Upper lobe of right lung (tissue), 1 donor: ENCODE measurements at places on chromosomes 4 and X. TPM values are rescaled to one million over a fixed set of nuclear protein-coding genes. Genes with fewer than 3 reads are reported as not detected.

GRCh38 chr4:116469582-116469981 is 615.8 kb downstream of the TRAM1L1 start:
- DNase-seq = no peak

DNA sequence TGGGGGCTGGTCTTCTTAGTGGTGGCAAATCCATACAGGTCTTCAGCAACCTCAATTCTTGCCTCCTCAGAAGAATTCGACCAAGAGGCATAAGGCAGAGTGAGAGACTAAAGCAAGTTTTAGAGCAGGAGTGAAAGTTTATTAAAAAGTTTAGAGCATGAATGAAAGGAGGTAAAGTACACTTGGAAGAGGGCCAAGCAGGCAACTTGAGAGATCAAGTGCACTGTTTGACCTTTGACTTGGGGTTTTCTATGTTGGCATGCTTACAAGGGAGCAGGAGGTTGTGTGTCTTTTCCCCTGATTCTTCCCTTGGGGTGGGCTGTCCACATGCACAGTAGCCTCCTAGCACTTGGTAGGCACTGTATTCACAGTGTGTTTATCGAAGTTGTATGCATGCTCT is 91.2 kb downstream of the CPE start:
- DNase-seq = no peak

- no peak for DNase-seq
These were observed 160.3 kb upstream of the RASGEF1B start for GRCh38 chr4:81631958-81632441.

DNA sequence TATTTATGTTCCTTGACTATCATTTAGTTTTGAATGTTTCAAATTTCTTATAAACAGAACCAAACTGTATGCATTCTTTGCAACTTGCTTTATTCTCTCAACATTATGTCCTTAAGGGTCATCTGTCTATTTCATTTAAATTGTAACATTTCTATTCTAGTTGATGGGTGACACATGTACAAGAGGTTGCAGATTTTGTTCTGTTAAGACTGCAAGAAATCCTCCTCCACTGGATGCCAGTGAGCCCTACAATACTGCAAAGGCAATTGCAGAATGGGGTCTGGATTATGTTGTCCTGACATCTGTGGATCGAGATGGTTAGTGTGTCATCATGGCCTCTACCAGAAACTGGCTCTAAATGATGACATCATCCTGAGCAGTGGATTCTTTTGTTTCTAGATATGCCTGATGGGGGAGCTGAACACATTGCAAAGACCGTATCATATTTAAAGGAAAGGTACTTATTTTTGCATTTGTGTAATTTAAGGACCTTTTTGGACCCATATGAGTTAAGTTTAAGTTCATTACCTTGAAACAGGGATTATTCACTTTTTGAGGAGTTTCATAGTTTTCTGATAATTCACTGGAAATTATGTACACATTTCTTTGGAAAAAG is 6.1 kb downstream of the LIAS start:
- DNase-seq = no peak

DNA sequence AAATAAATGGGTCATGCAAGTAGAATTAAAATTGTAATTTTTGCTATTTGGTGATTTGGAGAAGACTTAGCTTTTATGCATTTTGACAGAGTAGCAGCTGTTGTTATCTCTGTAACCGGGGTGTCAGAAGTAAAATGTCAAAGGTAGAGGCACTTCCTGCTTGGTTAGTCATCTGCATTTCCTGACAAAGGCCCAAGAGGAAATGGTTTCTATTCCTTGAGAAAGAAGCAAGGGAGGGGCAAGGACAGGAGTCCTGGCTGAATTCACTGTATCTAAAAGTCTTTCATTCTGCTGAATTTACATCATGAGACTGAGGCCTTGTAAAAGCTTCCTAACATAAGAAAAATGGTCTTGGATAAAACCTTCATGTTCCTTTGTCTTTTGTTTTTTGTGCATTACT is 550.9 kb upstream of the BOD1L1 start:
- no peak for DNase-seq

DNA sequence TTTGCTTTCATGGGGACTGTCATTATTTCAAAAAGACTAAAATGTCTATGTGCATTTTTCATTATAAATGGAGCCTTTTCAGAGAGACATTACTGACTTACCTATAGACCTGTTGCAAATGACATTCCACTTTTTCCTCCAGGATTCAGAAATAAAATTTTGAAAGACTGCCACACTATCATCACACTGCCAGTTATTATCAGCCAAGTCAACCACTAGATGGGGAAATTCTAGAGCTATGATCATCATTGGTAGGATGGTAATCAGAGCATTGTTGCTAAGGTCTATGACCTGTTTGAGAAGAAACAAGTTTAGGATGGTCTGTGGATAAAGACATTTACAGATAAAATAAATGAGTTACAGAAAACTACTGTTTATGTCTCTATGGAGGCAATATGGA is 22.5 kb downstream of the LRRC66 start:
- DNase-seq = no peak

DNA sequence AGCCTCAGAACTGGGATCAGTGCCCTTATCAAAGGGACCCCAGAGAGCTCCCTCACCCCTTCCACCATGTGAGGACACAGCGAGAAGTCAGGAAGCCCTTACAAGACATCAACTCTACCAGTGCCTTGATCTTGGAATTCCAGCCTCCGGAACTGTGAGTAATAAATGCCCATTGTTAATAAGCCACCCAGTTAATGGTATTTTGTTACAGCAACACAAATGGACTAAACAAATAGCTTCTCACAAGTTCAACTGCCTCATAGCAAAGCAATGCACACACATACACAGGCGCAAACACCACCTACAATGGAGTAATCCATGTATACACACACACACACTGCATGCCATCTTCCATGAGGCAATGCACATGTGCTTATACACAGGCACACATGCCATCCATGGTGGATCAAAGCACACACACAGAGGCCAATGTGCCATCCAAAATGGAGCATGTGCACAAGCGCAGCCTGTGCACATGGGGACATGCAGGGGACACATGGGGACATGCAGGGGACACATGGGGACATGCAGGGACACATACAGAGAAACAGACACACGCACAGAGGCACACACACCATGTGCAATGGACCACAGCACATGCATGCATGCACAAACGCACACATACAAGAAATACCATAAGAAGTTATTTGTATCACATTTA is 137.6 kb upstream of the TBL1X start:
- no peak for DNase-seq

- DNase-seq = peak; percentile 93
These were observed 210 bp upstream of the SMIM10L2A start for GRCh38 chrX:135421537-135421931.

DNA sequence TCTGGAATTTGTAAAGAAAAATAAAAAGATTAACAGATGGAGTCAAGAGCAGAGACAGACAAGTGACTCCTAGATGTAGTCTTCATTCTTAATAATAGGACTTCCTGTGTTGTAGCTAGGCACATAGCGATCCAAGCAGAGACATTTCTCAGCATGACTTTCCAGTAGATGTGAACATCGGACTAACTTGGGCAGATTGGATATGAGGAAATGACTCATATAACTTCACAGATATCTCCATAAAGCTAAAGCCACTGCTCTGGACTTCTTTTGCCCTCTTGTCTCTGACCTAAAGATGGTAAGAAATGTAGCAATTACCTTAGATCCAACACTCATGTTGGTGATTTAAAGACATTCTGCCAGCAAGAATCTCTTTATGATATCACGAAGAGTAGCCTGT is 131.7 kb downstream of the EPHA5 start:
- no peak for DNase-seq

DNA sequence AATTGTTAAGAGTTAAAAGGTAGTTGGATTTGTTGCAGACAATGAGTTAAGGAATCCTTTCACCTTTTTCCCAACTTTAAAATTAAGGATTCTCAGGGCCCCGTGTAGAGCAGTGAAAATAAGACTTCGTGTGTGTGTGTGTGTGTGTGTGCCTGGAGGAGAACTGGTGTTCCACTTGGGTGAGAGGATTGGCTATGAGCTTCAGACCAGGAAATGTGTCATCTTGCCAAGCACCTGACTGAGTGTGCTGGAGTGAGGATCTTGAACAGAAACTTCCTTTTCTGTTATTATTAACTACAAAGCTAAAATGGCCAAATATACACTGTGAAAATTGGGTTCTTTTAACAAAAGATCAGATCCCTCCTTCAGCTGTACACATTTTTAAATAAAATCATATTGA is 113.1 kb upstream of the VCX2 start:
- no peak for DNase-seq

- no peak for DNase-seq
These were observed 105.6 kb upstream of the SMIM31 start for GRCh38 chr4:164648151-164648848.

DNA sequence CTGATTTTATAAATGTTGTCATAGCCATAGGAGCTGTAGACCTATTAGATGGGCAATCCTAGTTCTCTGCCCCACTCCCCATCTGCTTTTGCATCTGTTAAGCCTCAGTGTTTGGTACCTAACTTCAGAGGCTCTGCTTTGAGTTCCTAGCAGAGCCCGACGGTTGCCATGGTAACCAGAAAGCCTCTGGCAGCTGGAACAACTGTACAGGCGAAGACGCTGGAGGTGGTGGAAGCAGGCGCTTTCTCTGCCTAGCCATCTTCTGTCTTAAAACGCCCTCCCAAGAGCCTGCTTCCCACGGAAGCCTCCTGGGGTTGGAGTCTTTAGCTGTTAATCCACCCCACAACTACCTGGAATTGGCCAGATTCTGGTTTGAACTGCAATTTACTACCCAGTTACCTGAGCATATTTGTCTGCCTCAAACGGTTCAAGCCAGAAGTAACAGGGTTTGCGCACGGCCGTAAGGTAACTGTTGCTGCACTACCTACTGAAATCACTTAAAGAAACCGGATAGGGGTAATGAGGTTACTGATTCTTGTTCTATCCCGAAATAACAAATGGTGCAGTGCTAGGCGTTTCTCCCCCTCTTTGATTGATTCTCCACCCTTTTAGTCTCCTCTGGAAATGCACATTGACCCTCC is 1.0 kb upstream of the GABRG1 start:
- DNase-seq = peak; percentile 22

GRCh38 chrX:70423936-70424675 is 992 bp downstream of the GDPD2 start:
- no peak for DNase-seq

- no peak for DNase-seq
These were observed 138.9 kb upstream of the INPP4B start for GRCh38 chr4:142984871-142985585.

GRCh38 chr4:48970471-48970921 is 15.6 kb upstream of the CWH43 start:
- no peak for DNase-seq

DNA sequence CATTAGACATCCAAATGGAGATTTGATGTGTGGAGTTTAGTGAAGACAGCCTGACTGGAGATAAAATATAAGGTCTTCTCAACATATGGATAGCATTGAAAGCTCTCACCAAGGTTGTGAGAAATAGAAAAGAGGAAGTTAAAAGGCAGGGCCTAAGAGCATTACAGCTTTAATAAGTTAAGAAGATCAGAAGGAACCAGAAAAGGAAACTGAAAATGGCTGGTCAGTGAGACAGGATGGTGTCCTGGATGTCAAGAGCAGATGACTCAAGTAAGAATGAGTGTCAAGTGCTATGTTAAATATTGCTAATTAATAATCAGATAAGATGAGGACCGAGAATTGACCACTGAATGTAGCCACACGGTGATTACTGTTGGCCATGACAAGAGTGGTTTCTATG is 642.9 kb downstream of the STPG2 start:
- DNase-seq = no peak

DNA sequence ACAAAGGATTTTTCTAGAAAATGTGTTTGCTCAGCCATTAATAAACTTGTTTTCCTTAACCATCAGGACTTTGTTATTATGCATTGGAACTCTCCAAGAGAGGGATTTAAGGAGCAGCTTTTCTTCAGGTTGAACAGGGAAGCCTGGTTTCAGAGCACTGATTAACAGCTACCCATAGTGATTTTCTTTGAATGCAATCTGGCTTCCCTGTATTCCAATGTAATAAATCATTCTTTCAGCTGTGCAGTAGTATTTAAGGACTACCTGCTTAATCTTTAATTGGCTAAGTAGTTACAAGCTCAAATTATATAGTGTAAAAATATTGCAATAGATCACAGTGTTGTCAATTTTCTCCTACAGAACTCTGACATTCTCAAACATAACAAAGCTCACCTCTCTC is 77.5 kb downstream of the TMEM156 start:
- DNase-seq = no peak

GRCh38 chrX:1153940-1154339 is 58.5 kb downstream of the CRLF2 start:
- DNase-seq = no peak

DNA sequence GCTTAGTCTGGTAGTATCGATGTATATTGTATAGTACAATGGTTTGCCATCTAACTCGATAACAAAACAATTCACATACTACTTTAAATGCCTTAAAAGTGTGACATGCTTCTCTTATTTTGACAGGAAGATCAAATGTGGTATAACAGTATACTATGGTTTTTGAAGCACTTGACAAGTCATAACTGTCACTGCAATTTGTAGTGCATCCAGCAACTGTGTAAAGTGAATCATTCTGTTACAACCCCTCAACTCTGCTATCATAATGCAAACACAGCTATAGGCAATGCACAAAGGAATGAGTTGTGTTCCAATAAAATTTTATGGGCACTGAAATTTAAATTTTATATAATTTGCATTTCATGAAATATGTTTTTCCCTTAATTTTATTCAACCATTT is 14.0 kb downstream of the RAP1GDS1 start:
- no peak for DNase-seq

GRCh38 chr4:165839615-165840333 is 33.3 kb upstream of the TLL1 start:
- no peak for DNase-seq

GRCh38 chr4:158422546-158422945 is 99.1 kb upstream of the RXFP1 start:
- DNase-seq = no peak

DNA sequence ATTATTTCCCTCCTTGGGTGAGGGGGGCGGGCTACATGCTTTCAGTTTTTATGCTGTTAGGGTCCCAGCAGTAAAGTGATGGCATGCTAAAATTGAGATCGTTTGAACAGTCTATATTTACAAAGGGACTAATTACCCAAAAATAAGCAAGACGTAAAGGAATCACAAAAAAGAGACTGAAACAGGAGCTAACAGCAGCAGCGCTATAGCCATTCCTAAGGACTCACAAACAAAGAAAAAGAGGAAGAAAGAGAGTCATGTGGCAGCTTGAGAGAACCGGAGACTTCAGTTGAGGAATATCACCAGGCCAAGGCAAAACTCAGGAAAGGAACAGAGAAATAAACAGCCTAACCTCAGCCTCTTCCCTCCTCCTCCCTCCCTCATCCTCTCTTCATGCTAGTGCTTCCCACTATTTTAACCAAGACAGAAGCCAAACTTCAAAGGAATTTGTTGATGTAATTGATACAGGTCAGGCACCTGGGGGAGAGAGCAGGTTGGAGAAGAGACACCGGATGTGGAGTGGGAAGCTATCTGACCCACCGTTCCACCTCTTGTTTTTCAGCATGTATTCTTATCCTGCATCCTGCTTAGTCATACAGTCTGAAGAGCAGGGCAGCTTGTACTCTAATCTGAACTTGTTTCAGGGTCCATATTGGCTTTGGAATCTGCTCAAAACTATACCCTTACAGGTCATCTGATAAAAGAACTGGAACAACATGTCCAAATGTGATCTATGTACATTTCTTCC is 383.7 kb downstream of the NAF1 start:
- DNase-seq = no peak

Gene IL9R
- 1.2 TPM for total RNA-seq

Gene IL3RA
- 43.0 TPM for total RNA-seq

Gene SYP
- total RNA-seq = 3.5 TPM

Gene RBM47
- 105 TPM for total RNA-seq

Gene DCAF4L1
- total RNA-seq = 0.38 TPM

Gene STPG2
- total RNA-seq = 0.41 TPM

Gene ARHGAP6
- total RNA-seq = 17.1 TPM

Gene BEND4
- 0.43 TPM for total RNA-seq

Gene SPON2
- total RNA-seq = 43.9 TPM
